ENCODE measurements at places on chromosomes 7 and 10. TPM values are rescaled to one million over a fixed set of nuclear protein-coding genes. Genes with fewer than 3 reads are reported as not detected.

DNA sequence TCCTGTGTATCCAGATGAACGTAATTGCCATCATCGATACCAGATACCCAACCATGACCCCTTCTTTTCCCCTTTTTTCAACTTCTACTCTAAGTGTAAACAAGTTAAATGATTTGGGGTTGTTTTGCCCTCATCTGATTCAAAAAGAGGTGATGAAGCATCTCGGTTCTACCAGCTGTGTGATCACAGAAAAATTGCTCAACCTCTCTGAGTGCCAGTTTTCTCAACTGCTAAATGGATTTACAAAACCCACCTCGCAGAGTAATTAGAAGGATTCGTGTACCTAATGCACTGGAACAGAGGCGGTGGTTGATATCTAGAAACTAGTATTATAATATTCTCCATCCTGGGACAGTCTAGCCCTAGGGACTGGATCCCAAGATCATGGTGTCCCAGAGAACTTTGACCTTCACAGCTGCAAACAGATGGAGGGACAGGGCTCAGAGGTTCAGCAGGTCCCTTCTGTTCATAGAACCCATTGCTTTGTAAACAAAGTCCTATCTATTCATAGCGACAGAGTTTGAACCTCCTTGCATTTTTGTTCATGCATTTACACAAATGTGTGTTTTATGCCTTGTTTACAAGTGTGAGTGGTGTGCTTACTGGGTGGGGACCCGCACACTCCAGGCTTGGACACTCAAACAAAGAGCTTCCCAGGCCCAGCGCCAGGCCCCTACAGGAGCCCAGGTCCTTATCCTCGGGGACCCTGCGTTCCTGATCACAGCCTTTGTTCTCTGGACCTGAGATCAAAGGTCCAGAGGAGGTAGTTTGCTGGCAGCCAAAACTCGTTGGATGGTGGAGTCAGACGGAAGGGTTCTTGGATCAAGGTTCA is 46.4 kb downstream of the CALML3 start:
- DNase-seq, result no peak

- DNase-seq, result peak; percentile 41
Observed at GRCh38 chr10:76902949-76903348, 734.7 kb downstream of the KCNMA1 start.

GRCh38 chr10:89427629-89428028 is 13.3 kb downstream of the IFIT5 start:
- DNase-seq, result no peak

DNA sequence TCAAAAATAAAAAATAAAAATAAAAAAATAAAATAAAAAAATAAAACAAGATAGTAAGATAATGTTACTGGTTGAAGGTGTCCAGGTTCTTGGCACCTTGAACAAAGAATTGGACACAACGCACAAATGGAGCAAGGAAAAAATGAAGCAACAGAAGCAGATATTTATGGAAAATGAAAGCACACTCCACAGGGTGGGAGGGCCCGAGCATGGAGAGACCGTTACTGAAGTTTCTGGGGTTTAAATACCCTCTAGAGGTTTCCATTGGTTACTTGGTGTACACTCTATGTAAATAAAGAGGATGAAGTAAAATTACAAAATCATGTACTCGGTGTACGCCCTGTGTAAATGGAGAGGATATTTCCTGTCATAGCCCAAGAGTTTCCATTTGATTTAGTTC is 15.7 kb upstream of the PFKP start:
- DNase-seq, result no peak

GRCh38 chr10:28125701-28126100 is 126.8 kb upstream of the ODAD2 start:
- peak; percentile 14 for DNase-seq

DNA sequence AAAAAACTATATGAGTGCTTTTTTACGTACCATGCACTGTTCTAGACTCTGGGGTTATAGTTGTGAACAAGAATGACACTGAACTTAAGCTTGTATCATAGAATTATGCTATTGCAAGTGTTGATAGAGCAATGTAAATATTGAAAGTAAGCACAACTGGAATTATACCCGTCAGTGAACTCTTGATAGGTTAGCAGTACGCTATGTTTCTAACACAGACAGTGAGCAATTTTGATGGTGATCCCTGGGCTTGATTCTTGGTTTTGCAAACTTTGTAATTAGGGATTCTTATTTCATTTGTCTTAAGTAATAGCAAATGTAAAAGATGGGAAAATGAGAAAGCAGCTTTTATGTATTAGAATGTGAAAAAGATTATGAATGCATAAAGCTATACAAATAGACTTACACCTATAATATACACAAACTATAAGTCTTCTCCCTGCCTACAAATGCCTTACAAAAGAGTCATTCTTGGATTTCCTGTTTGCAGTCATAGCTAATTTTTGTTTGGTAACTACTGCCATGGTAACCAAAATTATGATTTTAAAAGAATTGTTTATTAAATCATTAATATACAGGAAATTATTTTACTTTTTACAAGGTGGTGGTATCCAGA is 6.7 kb downstream of the TES start:
- peak; percentile 27 for DNase-seq

DNA sequence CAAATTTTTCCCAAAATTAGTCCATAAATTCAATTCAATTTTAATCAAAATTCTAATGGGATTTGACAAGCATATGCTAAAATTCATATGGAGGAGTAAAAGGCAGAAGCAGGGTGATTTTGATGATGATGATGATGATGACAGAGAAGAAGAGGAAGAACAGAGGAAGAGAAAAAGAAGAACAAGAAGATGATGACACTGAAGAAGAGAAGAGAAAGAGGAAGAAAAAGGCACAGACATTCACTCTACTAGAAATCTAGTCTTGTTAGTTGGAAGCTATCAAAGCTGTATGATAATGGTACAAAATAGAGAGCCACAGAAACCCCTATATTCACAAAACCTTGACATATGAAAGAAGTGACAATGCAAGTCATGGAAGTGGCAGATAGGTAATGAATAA is 157.9 kb downstream of the ELMO1 start:
- no peak for DNase-seq

Gene TNRC18
- total RNA-seq, result 63.0 TPM

Gene SPDYE9
- not detected for total RNA-seq

Gene SH2D4B
- not detected for total RNA-seq

Gene HACD1
- total RNA-seq, result 42.4 TPM

Gene MOGAT3
- total RNA-seq, result not detected

Measured in tongue (tissue), 3 donors.